ENCODE measurements at places on chromosomes 6 and 20. TPM values are rescaled to one million over a fixed set of nuclear protein-coding genes. Genes with fewer than 3 reads are reported as not detected.

GHRH gene
- total RNA-seq, result not detected

TBXT gene
- total RNA-seq, result not detected

CCN2 gene
- total RNA-seq, result 83.1 TPM

TSBP1 gene
- not detected for total RNA-seq

SNAP25 gene
- total RNA-seq, result 3.5 TPM
